ENCODE measurements at places on chromosomes 4 and X. TPM values are rescaled to one million over a fixed set of nuclear protein-coding genes. Genes with fewer than 3 reads are reported as not detected.

Gene GABRB1
- not detected for total RNA-seq

Gene G6PD
- 25.6 TPM for total RNA-seq

Gene ARMCX2
- 40.0 TPM for total RNA-seq

Gene CXCL13
- 2.9 TPM for total RNA-seq

Gene TBX22
- total RNA-seq, result not detected
